ENCODE measurements at places on chromosomes 1 and 21.
A peak's percentile ranks its signal among the peaks of the same experiment; 100 is the strongest.

GRCh38 chr1:76864383-76864782, 2.9 kb upstream of the ST6GALNAC5 start:
- DNase-seq = peak; percentile 49

DNA sequence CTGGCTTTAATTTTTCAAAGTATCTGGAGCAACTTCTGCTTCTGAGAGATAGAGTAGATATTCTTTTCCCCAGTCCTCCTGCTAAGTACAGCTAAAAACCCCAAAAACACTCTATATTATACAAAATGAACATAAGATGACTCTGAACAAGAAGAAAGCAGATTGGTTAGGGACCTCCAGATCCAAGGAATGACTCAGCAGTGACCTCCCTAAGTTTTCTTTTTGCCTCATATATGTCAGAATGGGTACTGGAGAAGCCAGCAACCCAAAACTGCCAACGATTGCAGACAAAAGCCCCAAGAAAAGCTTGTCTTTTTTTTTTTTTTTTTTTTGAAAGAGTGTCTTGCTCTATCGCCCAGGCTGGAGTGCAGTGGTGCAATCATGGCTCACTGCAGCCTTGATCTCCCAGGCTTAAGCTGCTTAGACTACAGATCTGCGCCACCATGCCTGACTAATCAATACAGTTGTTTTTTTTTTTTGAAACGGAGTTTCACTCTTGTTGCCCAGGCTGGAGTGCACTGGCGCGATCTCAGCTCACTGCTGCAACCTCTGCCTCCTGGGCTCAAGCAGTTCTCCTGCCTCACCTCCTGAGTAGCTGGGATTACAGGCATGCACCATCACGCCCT, 22.7 kb downstream of the NDUFS5 start:
- DNase-seq = no peak

GRCh38 chr1:230090194-230090711, 23.2 kb downstream of the GALNT2 start:
- DNase-seq = peak; percentile 78

- DNase-seq = no peak
Measured at GRCh38 chr1:246748867-246749266, 24.7 kb downstream of the SCCPDH start.

DNA sequence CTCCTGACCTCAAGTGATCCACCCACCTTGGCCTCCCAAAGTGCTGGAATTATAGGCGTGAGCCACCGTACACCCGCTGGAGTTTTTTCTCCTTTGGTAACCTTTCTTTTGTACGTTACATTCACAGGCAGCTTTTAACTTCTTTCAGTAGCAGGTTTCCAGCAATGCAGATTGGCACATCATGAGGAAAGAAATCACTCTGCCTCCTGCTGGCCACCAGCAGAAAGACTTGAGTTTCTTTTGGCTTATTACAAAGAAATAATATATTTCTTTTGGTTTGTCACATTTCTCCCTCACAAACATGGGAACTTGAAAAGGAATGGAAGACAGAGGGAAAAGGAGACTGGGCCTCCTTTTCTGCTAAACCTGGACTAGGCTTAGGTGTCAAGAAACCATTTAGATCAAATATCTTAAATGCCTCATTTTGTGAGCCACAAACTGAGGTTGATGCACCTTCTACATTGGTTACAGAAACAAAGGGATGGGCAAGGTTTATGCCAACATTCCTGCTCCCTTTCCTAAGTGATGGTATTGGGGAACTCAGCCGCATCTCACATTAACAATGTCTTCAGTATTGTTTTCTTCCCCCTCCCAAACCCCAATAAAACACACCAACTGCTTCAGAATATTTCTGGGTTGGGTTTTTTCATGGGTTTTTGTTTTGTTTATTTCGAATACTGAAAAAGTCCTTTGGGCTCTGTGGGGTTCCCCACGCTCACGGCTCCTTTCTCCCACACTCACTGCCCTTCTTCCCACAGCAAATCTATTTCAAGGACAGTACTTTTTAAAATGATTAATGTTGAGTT, 7.7 kb downstream of the ENSA start:
- DNase-seq = peak; percentile 59

DNA sequence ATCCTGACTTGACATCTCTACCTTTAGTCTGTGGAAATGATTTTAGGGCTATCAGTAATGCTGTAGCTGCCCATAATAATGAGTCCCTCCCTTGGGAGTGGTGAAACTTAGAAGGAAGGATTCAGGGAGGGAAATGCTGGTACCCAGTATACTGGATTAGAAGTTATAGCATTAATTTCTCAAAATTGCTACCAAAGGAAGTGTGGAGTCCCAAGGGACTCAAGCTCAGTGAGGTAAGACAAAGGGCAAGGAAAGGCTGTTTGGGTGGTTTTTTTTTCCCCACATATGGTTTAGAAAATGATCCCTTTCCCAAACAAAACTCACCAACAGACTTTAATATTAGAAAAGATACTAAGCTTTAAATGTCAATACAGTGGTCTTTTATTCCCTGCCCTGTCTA, 99.9 kb downstream of the CD247 start:
- DNase-seq = no peak

DNA sequence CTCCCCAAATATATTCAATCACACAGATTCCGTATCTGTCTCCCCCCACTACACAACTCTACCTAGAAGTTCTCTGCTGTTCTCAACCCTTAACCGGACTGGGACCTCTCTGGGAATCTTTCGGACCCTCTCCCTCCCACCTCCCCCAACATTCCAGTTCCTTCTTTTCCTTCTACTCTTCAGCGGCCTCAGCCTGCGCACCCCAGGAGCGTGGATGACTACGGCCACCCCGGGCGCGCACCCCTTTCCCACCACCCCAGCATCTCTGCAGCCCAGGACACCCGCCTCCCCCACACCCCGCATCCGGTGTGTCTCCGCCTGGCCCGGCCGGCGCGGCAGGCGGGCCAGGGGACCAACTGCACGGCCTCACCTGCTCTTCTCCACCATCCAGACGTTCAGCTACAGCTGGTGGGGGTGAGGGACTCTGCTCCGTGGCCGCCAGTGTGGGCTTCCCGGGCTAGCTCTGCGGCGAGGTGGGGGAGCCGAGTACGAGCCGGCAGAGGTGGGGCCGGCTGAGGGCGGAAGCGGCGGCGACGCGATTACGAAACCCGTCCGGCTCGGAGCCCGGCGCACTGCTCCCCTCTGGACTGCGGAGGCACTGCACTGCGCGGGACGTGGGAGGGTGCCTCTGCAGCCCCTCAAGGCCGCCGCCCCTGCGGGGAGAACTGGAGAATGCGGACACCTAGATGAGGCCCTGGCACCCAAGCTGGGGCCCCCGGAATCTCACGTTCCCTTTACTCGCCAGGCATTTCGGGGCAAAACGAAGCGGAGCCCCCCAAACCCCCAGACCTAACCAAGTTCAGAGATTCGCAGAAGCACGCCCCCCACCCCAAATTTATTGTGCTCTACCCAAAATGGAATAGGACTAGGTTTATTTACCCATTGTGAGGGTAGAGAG, at the start of gene CDC42SE1:
TSS of gene CDC42SE1 (minus strand) at position 514 of the 898 bp plus-strand sequence. CDS start 3,892 bp downstream, outside the sequence.
- peak; percentile 85 for DNase-seq

- no peak for DNase-seq
Measured at GRCh38 chr1:243413431-243414151, 157.8 kb downstream of the SDCCAG8 start.

DNA sequence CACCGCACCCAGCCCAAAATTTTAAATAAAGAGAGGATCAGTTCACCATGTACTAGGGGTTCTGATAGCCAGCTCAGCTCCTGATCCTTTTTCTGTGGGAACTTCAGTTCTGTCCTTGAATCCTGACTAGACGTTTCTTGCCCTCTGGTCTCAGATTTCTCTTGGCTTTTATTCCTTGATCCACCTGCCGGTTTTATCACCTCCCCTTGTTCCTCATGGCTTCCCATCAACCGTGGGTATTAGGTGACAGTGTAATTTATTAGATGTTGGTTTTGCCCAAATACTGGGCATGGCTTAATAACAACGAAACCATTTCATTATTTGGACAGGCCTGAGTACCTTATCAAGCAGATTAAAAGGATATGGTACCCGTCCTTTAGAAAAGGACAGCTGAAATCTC, 22.5 kb downstream of the SLC45A1 start:
- no peak for DNase-seq

- DNase-seq = peak; percentile 14
Measured at GRCh38 chr1:200154069-200154767, 126.7 kb downstream of the NR5A2 start.

- DNase-seq = peak; percentile 47
Measured at GRCh38 chr1:67892476-67893125, 59.3 kb upstream of the GNG12 start.

GRCh38 chr1:70483342-70483741, 72.3 kb downstream of the CTH start:
- DNase-seq = no peak

GRCh38 chr1:214370615-214371014, 89.7 kb downstream of the SMYD2 start:
- no peak for DNase-seq

- DNase-seq = peak; percentile 10
Measured at GRCh38 chr1:15833069-15833679, 14.3 kb upstream of the SPEN start.

DNA sequence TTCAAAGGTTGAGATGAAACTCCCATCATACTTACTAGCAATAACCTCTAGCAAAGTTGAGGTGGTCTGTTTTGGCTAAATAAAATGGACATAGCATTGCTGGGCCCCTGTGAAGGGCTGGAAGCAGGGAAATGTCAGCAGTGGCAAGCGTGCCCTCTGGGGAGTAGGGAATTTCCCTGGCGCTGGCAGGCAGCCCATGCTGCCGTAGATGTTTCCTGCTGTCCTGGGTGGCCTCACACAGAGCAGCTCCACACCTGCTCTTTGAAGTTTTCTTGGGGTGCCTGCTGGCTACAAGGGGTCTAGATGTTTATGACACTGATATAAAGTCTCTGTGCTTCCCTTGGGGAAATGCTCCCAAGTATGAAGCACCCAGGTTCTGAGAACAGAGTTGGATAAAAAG, 30.2 kb downstream of the ADARB1 start:
- no peak for DNase-seq

- peak; percentile 33 for DNase-seq
Measured at GRCh38 chr1:202860744-202861419, 28.1 kb downstream of the RABIF start.

DNA sequence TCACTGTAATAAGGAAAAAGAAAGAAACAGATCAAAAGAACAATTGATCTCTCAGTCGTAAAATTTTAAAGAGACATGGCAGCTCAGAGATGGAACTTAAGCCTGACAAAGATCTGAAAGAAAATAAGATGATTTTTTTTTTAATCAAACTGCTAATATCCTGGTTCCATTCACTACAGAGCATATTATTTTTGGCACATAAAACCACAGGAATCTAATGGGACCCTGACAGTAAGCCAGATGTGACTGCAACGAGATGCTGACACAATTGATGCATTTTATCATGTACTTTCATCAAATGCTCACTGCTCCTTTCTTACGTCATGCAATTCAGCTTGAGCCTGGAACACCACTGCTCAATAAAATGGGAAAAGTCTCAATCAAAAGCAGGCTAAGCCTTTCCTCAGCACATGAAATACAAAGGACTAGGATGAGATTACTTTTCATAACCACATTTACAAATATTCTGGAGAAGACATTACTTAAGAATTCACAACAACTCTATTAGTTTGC, 16.6 kb downstream of the GPATCH2 start:
- DNase-seq = peak; percentile 36

GRCh38 chr1:110055493-110056284, 14.8 kb downstream of the ALX3 start:
- peak; percentile 71 for DNase-seq
